Trophoblast cell (in vitro differentiated cells and primary cell): ENCODE measurements at places on chromosomes 6 and 20.

- DNase-seq = peak; percentile 60
These were observed 107.0 kb downstream of the POPDC3 start for GRCh38 chr6:105072798-105073199.

- no peak for DNase-seq
These were observed 129.9 kb downstream of the LRFN2 start for GRCh38 chr6:40457261-40457660.

DNA sequence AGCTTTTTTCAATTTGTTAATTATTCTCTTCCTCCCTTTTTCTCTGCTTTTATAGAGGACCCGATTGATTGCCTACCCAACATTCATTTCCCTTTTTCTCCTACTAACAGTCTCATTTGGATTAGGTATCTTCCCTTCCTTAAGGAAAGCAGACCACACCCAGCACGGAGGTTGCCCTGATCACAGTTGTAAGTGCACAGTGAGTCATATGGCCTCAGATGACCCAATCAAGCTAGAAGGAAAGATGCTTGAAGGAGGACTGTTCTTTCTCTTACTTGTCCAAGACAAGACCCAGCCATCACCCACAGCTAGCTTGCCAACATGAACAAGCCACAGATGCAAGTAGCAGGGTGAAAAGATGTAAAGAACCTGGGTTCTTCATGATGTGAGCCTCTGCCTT lies 518.6 kb downstream of the PKHD1 start:
- peak; percentile 11 for DNase-seq

DNA sequence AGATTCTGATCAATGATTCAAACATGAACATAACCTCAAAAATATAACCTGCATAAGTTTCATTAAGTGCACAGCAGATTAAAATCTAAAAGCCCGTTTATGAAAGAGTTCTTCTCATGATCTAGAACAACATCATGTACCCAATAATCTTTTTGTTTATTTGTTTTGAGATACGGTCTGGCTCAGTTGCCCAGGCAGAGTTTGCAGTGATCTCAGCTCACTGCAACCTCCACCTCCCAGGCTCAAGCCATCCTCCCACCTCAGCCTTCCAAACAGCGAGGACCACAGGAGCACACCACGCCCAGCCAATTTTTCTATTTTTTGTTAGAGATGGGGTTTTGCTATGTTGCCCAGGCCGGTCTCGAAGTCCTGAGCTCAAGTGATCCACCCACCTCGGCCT lies 149.7 kb downstream of the CDK19 start:
- DNase-seq = no peak

- no peak for DNase-seq
These were observed 28.6 kb upstream of the CDYL start for GRCh38 chr6:4747588-4747987.

- no peak for DNase-seq
These were observed 14.8 kb upstream of the VAPB start for GRCh38 chr20:58374027-58374850.

- no peak for DNase-seq
These were observed 248.5 kb downstream of the BTBD9 start for GRCh38 chr6:38391206-38391605.

DNA sequence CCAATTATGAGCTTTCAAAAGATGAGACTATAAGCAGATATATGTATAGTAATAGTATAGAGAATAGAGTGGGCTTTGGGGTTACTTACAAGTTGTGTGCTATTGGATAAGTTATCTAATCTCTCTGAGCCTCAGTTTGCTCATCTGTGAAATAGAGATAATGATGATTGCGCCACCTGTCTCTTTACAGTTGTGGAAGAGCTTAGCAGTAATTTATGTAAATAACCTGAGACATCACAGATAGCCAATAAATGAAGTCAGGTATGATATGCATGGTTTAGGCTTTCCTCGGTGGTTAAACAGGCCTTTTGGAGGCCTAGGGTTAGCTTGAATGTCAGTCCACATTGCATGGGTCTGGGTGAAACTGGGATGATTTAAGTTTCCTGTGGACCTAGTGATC lies 29.8 kb upstream of the SCUBE3 start:
- DNase-seq = no peak

- DNase-seq = no peak
These were observed 21.4 kb upstream of the SNAI1 start for GRCh38 chr20:49961413-49961812.

DNA sequence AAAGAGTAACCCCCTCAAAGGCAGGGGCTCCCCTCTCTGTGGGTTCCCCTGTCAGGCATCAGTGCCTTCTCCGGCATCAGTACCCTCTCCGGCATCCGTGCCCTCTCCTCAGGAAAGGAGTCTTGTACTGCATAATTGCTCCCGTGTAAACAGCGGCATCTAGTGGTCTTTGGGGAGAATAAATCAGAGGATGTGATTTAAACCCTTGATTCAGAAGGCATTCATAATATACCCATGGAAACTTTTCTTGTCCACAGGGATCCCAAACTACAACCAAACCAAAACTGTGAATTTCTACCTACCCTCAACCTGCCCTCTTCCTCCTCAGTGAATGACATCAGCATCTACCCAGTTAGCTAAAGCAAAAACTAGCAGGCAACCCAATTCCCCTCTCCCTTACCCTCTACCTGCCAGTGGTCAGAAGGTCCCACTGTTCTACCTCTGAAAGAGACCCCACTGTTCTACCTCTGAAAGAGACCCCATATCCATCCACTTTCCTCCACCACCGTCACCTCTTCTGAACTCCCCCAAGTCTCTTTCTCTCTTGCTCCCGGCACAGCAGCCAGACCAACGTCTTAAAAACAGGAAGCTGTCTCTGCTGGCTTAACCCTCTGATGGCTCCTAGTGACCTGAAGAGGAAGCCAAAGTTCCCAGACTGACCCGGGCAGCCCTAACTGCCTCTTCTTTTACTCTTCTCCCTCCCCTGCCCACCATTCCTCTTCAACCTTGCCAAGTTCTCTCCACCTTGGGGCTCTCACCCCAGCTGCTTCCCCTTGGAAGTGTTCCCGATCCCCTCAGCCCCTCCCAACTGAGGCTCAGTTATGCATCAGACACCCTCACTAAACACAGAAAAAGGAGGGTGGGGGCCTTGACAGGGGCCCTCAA lies 27.2 kb downstream of the UBE2V1 start:
- DNase-seq = peak; percentile 84

DNA sequence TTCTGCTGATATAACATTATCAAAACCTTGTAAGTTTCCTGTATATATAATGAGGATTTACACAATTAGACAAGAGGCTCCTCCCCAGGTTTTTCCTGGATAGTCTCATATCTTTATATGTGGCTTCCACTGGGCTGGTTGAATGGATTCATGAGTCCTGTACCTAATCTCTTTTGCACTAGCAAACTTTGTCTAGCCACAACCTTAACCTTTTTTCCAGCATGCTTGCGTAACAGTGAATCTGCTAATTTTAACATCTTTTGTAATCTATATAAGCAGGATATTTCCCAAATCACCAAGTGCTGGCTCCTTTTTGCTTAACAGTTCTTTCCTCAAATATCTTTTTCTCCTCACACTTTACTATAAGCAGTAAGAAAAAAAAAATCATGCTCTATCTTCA lies 153.6 kb downstream of the COL21A1 start:
- DNase-seq = no peak

GRCh38 chr20:48098099-48098498 lies 312.8 kb upstream of the SULF2 start:
- DNase-seq = no peak

DNA sequence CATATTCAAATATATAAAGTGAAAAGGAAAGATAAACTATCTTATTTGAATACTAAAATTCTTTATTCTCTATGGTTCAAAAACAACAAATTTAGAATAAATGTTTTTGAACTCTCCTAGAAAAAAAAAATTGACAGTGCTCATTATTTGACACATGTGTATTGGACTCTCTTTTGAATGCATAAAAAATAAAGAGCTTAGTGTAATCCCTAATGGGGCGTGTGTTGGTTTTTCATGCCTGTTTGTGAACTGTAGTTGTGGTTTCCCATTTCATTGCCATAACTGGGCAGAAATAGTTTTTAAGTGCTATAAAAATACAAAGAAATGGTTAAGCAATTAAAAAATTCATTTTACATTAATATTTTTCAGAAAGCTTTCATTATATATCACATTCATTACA lies 101.3 kb downstream of the REV3L start:
- no peak for DNase-seq

GRCh38 chr6:127300411-127300810 lies 33.7 kb downstream of the RNF146 start:
- peak; percentile 57 for DNase-seq

- peak; percentile 66 for DNase-seq
These were observed 117.5 kb downstream of the GPX5 start for GRCh38 chr6:28643017-28643740.

GRCh38 chr6:131844243-131844841 lies 36.5 kb downstream of the ENPP1 start:
- DNase-seq = no peak

- no peak for DNase-seq
These were observed 44.7 kb downstream of the HLA-C start for GRCh38 chr6:31227143-31227542.

DNA sequence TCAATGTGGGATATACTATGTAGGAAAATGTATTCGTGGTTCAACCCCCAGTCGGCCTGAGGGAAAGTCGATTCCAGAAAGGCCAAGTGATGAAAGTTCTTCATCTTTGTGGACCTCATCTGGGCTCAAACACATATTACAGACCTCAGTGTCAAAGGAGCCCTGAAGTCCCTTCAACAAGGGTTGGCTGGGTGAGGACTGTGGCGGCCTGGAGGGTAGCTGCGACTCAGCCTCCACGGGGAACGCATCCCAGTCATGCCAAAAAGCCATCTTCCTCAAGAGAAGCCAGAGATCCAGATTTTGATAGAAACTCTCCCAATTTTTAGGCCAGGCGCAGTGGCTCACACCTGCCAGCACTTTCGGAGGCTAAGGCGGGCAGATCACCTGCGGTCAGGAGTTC lies 158.6 kb upstream of the PTPN1 start:
- DNase-seq = no peak

DNA sequence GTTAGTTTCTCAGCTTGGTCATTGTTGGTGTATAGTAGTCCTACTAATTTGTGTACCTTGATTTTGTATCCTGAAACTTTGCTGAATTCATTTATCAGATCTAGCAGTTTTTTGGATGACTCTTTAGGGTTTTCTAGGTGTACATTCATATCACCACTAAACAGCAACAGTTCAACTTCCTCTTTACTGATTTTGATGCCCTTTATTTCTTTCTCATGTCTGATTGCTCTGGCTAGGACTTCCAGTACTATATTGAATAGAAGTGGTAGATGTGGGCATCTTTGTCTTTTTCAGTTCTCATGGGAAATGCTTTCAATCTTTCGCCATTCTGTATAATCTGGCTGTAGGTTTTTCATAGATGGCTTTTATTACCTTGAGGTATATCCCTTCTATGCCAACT lies 61.3 kb upstream of the HEY2 start:
- DNase-seq = no peak

DNA sequence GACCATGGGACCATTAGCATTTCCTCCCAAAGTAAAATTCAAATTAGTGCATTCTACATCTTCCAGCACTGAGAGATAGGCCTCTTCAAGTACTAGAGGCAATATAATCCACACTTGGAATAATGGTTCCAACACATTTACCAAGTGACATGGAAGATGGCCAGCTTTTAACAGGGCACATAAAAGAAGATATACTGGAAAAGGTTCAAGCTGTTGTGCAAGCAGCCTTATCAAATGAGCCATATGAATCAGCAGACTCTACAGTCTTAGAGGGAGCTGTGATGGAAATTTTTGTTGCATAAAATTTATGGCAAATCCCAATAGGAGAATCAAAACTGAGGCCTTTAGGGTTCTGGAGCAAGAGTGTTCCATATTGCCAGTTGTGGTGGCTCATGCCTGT lies 526.6 kb upstream of the IRAK1BP1 start:
- no peak for DNase-seq

DNA sequence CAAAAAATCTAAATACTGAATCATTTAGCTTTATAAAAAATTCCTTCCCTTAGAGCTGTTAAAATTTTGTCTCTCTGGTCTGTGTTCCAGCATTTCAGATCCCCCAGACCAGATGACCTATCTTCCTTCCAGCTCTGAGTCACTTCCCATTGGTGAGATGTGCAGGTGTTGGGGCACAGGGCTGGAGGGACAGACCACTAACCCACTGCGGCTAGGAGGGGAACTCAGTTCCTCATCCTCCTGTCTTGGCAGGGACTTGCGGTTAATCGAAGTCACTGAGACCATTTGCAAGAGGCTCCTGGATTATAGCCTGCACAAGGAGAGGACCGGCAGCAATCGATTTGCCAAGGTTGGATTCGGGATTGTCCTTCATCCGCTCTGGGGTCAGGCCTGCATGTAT lies 6.0 kb downstream of the CNPY3 start:
- no peak for DNase-seq

DNA sequence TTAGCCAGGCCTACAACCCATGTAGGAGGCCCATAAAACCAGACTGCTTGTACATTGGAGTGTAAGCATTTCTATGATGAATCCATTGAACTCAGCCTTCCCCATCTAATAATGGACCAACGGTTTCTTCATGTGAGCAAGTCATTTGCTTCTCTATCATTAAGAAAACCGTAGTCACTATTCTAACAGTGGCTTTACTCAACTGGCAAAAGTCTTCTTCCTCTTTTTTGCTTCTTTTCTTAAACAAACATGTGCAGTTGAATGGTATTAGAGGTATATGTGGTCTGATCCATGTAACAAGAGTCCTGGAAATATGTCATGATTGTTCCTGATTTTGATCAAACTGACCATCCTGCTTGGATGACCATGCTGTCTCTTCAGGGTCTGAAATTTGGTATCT lies 132.4 kb upstream of the STXBP5 start:
- no peak for DNase-seq

- DNase-seq = no peak
These were observed 10.8 kb upstream of the NHSL1 start for GRCh38 chr6:138510093-138510492.

GRCh38 chr6:168835991-168836390 lies 395.0 kb downstream of the SMOC2 start:
- DNase-seq = no peak

DNA sequence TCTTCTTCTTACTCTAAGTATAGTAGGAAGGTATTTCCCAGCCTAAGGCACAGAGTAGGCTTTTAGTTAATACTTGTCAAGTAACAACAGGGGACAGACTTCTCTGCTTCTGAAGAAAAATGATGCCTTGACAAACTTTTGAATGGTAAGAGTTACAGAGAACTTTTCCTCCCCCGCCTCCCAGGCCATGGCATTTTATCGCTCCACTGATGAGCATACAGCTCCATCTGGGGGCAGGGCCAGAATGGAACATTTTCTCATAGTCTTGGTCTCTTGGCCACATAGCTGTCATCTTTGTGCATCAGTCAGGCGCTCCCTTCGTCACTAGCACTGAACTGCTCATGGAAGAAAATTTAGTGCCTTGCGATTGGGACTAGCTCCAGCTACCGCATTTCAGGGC lies 1066.8 kb upstream of the CITED2 start:
- peak; percentile 77 for DNase-seq

- no peak for DNase-seq
These were observed 122.6 kb downstream of the PRND start for GRCh38 chr20:4844325-4844724.

- DNase-seq = no peak
These were observed 120.7 kb upstream of the CLDN20 start for GRCh38 chr6:155143029-155143577.

DNA sequence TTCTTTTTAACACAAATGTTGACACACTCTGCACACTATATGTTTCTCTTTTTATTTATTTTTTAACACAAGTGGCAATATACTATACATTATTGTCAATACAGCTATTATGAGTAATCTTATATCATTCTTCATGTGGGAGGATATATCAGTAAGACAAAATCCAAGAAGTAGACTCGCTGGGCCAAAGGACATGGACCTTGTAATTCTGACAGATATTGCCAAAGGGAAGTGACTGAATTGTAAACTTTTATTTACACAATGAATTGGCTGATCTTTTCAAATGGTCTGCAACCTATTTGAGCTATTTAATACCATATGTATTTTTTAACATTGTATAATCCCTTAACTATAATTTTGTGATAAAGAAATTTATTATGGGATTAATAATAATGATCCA lies 56.0 kb downstream of the CCDC170 start:
- no peak for DNase-seq
